PC-3 (cell line): ENCODE measurements at places on chromosomes 5 and 9.

- H3K4me1 ChIP-seq: peaks cover 35% of the 10 kb centered on the region
- H3K36me3 ChIP-seq: no peaks in the 10 kb centered on the region
- no peaks in the 10 kb centered on the region for H3K27me3 ChIP-seq
- DNase-seq: peak; percentile 73
These were observed 26.3 kb upstream of the CORO2A start for GRCh38 chr9:98218562-98219363.

DNA sequence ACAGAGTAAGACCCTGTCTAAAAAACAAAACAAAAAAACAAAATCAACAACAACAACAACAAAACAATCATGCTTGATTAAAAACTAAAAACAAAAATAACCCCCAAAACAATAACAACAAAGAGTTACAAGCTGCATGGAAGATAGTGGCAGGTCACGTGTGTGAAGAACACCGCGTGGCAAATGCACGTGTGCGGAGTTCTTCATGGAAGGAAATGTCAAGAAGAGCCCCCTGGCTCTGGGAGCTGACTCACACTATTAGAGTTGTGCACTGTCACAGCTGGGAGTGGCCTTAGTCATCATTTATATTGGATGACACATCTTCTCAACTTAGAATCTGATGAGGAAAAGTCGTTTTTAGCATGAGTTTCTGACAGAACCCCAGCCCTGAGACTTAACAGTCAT, 110.5 kb downstream of the JMY start:
- H3K4me1 ChIP-seq: peaks cover 40% of the 10 kb centered on the region
- peak; percentile 95 for DNase-seq
- no peaks in the 10 kb centered on the region for H3K27me3 ChIP-seq
- peak overlapping the region; percentile 83 for H3K27ac ChIP-seq

GRCh38 chr5:172732201-172732865, 38.7 kb downstream of the DUSP1 start:
- H3K36me3 ChIP-seq: no peaks in the 10 kb centered on the region
- no peak overlapping the region for H3K4me3 ChIP-seq

DNA sequence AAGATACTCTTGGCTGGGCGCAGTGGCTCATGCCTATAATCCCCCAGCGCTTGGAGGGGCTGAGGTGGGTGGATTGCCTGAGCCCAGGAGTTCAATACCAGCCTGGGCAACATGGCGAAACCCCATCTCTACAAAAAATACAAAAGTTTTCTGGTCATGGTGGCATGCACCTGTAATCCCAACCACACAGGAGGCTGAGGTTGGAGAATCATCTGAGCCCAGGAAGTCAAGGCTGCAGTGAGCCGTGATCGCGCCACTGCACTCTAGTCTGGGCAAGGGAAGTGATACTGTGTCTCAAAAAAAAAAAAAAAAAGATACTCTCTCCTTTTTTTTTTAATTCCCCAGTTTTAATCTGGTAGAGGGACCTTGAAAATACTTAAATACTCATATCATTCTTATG, 15.0 kb downstream of the ANKRD33B start:
- H3K4me3 ChIP-seq: no peak overlapping the region
- no peaks in the 10 kb centered on the region for H3K36me3 ChIP-seq

DNA sequence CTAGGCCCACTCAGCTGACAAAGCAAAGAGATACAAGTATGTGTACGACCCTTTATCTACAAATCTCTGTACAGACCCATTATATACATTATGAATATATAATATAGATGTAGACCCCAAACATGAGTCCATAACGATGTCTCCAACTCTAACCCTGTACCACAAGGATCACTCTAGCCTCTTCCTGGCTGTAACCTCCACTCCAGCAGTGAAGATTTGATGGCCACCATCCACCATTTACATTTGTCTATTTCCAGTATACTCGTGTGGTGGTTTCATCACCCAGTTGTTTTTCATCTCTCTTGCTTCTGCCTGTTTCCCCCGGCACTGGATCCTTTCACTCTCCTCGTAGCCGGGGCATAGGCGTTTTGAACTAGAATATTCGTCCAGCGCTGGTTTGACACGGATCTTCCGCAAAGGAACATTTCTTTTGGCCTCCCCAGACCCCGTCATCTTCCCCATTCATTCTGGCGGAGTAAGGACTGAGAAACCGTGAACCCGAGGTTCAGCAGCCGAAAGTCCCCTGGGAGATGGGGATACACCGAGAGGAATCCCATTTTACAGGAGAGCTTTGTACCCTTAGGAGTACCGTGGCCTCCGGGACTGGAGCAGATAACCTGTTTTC, 828 bp upstream of the TRIO start:
- peak overlapping the region; percentile 77 for H3K4me3 ChIP-seq
- H3K36me3 ChIP-seq: no peaks in the 10 kb centered on the region
- H3K27ac ChIP-seq: peak overlapping the region; percentile 75

DNA sequence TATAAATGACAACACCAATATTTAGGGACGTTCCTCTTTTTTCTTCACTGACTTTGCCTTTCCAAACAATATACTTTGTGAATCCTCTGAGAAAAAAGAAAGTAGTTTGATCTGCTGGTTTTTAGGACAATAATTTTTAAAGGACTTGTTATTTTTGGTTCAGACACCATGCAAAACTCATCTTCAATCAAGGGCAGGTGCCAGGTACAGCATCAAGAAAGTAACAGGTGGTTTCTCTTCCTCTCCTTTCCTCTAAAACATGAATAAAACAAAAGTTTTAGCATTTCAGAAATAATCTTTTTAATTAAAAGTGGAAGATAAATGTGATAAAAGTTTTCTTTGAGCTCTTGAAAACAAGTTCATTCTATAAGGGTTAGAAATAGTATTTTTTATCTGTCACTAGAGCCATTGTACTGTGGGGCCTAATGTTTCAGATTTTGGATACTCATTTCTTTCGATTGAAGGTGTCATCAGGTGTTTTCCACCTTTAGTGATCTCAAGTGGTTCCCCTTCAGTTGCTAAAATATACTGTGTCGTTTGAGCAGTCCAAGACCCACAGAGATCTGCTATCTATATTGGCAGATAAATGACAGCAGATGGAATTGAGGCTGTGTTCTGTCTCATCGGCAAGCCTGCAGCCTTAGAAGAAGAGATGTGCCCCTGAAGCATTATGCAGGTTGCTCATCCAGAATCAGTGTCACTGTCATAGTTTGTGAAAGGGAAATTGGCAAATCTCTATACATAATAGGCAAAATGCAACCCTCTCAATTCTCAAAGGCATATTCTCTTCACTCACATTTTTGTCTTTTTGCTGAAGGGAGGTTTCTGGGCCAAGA, 499.7 kb downstream of the PDE4D start:
- no peaks in the 10 kb centered on the region for H3K27me3 ChIP-seq
- H3K36me3 ChIP-seq: no peaks in the 10 kb centered on the region
- DNase-seq: no peak
- no peak overlapping the region for H3K4me3 ChIP-seq
- no peaks in the 10 kb centered on the region for H3K4me1 ChIP-seq

- no peak overlapping the region for H3K27ac ChIP-seq
- DNase-seq: no peak
- H3K4me1 ChIP-seq: peaks cover 3% of the 10 kb centered on the region; the same call in 1 of the 2 replicates
- no peaks in the 10 kb centered on the region for H3K27me3 ChIP-seq
- no peaks in the 10 kb centered on the region for H3K36me3 ChIP-seq
These were observed 342.2 kb upstream of the ZNF608 start for GRCh38 chr5:125088522-125089105.

- DNase-seq: no peak
- no peaks in the 10 kb centered on the region; the same call in 1 of the 2 replicates for H3K36me3 ChIP-seq
These were observed 32.9 kb upstream of the GOLGA1 start for GRCh38 chr9:124973807-124974206.

DNA sequence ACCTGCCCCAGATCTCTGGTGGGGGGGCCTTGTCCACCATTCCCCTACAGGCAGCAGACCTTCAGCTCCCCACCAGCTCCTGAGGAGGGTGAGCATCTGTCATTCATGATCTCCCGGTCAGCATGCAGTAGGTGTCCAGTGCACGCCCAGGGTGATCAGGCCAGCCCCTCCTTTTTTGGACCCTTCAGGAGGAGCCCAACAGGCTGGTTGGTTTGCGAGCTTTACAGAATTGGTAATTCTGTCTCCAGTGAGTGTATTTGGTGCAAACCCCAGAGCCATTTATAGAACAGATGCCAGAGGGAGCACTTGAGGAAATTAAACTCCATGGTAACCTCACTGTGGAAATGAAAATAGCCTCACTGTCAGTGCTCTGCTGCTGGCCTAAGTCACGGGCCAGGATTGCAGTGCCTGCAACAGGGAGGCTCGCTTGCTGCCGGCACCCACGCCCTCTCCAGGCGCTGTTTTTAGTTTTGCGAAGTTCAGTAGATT, 23.4 kb downstream of the WNK2 start:
- H3K4me3 ChIP-seq: no peak overlapping the region
- no peak for DNase-seq
- no peaks in the 10 kb centered on the region for H3K36me3 ChIP-seq

DNA sequence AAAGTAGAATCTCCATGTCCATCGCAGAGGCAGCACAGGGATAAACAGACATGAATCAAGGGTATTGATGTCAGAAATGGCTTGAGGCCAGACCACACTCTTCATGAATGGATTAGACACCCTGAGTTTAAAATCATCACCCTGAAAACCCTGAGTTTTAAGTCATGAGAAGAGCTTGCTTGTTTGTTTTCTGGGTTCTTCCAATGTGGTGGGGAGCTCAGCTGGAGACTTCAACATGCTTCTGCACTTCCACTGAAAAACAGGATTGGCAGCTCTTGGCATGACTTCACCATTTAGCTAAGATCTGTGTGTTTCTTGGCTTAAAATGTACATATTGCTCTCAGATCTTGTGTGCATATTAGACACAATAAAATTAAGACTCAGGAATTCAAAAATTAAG, 9.8 kb downstream of the GCNT4 start:
- H3K4me3 ChIP-seq: no peak overlapping the region
- peaks cover 2% of the 10 kb centered on the region for H3K4me1 ChIP-seq
- no peaks in the 10 kb centered on the region for H3K27me3 ChIP-seq
- H3K27ac ChIP-seq: no peak overlapping the region
- peak; percentile 28 for DNase-seq

DNA sequence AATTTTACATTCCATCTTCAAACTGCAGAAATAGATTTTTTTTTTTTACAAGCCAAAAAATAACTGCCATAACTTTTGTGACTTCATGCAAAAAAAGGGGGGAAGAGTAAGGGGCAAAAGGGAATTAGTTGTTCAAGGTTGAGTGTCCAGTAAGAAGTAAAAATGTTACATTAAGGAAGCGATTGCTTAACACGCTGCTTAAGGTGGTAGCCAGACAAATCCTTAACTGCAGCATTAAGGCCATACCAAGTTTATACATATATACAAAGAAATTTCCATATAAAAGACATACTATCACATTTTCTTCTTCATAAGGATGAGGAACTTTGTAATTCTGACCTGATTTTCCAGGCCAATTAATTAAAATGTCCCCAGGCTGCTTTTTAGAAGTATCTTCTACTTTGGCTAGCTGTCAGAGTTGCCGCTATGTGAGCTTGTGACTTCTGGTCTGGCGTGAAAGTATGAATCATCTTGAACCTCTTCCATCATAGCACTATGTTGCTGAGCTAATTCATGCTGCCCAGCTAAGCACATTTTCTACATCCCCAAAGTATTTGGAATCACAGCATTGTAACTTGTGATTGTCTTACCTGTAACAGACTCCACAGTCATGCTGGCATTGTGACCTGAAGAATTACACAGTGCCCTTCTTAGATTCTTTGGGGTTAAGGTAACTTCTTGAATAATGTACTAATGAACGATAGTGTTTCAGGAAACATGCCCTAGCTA, 40.0 kb downstream of the G3BP1 start:
- no peak overlapping the region for H3K4me3 ChIP-seq
- no peaks in the 10 kb centered on the region for H3K4me1 ChIP-seq
- H3K27ac ChIP-seq: no peak overlapping the region
- H3K36me3 ChIP-seq: peaks cover 72% of the 10 kb centered on the region
- H3K27me3 ChIP-seq: no peaks in the 10 kb centered on the region

GRCh38 chr9:92265154-92265553, 28.3 kb downstream of the IARS1 start:
- H3K4me1 ChIP-seq: peaks cover 8% of the 10 kb centered on the region; the same call in 1 of the 2 replicates
- no peak overlapping the region for H3K27ac ChIP-seq
- H3K27me3 ChIP-seq: no peaks in the 10 kb centered on the region
- DNase-seq: peak; percentile 39
- H3K4me3 ChIP-seq: no peak overlapping the region

GRCh38 chr9:96420468-96421219, 2.5 kb upstream of the ZNF367 start:
- H3K4me3 ChIP-seq: no peak overlapping the region
- peak overlapping the region; percentile 90 for H3K27ac ChIP-seq
- no peaks in the 10 kb centered on the region for H3K36me3 ChIP-seq
- peaks cover 19% of the 10 kb centered on the region for H3K4me1 ChIP-seq

DNA sequence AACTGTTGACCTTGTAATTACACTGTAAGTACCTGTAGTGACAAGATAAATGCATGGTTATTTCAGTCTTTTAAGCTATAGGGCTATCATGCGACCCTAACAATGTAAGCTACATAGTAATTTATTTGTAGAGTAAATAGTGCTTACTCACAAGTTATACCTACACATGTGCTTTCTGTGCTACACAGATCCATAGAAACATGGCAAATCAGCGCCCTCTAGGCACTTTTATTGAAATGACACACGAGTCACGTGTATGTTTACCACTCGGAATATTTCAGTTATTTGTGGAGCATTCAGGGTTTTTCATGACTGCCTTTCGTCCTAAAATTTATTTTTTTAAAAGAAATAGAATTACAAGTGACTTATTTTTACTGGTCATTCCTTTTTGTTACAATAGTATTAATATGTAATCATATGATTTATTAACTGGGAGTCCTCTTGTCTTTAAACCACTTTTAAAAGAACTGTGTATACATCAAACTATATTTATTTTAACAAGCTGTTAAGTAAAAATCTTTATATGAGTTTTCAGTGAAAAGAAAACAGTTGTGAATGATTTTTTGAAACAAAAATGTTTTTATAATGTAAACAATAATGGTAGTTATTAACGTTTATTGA, 1242.3 kb upstream of the WWC1 start:
- DNase-seq: peak; percentile 46
- H3K4me1 ChIP-seq: no peaks in the 10 kb centered on the region
- no peaks in the 10 kb centered on the region for H3K27me3 ChIP-seq
- H3K27ac ChIP-seq: no peak overlapping the region
- no peaks in the 10 kb centered on the region for H3K36me3 ChIP-seq

DNA sequence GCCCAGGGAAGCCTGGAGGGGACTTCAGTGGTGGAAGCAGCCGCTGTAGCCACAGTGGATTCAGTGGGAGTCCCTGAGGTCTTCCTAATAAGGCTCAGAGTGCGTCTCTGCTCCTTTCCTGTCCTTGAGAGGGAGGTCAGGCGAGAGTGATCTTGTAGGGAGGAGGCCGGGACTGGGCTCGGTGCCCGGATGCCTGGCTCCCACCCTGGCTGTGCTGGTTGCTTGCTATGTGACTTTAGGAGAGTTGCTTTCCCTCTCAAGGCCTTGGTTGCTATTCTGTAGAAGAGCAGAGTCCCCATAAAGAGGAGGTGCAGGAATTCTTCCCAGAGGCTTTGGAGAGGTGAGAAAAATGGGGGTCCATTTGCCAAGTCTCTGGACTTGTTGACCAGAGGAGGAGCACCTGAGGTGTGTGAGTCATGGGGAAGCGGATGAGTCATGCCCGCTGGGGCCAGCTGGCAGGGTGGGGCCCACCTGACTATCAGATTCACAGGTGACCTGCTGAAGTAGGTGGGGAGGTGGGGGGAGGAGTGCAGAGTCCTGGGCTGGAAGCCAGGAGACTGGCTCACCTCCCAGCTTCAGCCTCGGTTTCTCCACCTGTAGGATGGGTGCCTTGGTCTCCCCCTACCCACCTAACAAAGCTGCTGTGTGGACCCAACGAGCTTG, 13.8 kb downstream of the GSN start:
- peaks cover 64% of the 10 kb centered on the region for H3K4me1 ChIP-seq
- DNase-seq: peak; percentile 93
- H3K4me3 ChIP-seq: no peak overlapping the region
- no peaks in the 10 kb centered on the region for H3K27me3 ChIP-seq
- H3K36me3 ChIP-seq: no peaks in the 10 kb centered on the region
